Stimulated activated CD4-positive, alpha-beta T cell treated with anti-CD3 and anti-CD28 coated beads, TNF-alpha, amount 100 ng/mL, for 48 hours (primary cell): ENCODE measurements at places on chromosomes 1 and 21.

GRCh38 chr1:45923343-45923742 lies 119.9 kb downstream of the MAST2 start:
- no peak for DNase-seq

- peak; percentile 82 for DNase-seq
Measured at GRCh38 chr1:44808938-44809917, 905 bp downstream of the BTBD19 start.

GRCh38 chr1:31744165-31744888 lies 19.8 kb downstream of the ADGRB2 start:
- DNase-seq, result no peak

DNA sequence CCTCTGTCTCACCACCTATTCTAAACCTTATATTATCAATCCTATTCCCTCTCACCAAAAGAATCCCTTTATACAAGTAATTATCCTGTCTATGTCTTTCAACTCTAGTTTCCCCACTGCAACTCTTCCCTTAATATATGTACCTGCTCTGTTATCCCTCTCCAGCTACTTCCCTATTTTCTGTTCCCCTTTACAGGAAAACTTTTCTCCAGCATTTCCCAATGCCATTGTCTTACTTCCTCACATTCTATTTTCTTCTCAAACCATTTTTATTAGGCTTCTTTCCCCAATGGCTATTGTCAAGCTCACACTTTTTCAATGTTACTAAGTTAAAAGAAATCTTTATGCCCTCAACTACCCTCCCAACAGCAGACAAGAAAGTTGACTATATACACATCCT lies 11.6 kb downstream of the DPYD start:
- DNase-seq, result no peak

DNA sequence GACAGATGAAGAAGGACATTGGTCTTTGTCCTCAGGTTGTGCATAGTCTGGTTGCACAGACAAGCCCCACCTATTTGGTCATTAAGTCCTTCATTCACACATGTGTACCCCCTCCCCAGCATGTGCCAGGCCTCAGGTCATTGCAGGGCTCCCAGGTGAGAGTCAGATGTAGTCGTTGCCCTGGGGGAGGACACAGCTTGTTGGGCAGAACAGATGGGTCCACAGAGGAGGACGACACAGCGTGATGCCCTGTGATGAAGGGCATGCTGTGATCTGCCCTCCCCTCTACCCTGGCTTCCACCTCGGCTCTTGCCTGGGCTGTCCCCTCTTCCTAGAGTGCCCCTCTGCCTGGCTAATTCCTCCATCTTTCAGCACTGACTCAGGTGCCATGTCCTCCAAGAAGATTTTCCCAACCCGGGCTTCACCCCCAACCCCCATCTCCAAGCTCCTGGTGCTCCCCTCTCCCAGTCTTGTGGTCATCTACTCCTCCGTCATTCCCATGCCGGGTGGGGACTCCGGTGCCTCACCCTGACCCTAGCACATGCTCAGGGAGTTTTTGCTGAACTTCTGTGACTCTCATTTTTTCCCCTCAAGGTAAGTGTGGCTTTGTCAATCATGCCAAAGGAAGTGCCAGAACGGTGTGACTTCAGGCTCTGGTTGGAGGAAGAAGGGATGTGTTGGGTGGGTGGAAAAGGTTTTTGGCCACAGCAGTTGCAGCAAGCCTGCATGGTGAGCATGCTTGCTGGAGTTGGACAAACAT lies 220.5 kb downstream of the FOXD2 start:
- no peak for DNase-seq

GRCh38 chr1:8800416-8800815 lies 17.0 kb downstream of the RERE start:
- no peak for DNase-seq

DNA sequence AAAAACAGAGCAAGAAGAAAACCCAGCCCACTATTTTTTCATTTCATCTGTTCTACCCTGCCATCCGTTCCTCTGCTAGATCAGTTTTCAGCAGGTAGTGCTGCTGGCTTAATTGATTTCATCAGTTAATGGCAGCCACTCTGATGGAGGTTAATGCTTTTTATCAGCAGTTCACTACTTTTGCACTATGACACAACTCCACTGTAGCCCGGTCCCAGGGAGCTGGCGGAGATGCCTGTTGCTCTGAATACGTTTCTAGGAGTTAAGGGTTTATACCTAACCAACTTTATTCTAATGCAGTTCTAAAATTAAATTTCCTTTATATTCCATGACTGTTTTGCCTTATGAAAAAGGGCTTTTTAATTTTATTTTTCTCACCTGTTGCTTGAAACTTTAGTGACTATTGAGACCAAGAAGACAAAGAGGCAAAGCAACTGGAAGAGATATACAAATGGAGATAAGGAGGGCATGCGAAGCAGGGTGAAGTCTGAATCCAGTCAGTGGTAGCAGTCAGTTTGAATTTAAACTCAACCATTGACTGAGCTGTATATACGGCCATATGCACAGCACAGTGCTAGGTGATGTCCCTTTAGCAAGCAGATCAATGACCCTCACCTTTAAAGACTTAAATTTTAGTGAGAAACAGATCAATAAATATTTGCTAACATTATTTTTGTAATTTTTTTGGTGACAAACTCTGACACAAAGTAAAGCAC lies 477.9 kb downstream of the LMO4 start:
- no peak for DNase-seq

GRCh38 chr1:116508984-116509980 lies 61.5 kb downstream of the CD58 start:
- no peak for DNase-seq

DNA sequence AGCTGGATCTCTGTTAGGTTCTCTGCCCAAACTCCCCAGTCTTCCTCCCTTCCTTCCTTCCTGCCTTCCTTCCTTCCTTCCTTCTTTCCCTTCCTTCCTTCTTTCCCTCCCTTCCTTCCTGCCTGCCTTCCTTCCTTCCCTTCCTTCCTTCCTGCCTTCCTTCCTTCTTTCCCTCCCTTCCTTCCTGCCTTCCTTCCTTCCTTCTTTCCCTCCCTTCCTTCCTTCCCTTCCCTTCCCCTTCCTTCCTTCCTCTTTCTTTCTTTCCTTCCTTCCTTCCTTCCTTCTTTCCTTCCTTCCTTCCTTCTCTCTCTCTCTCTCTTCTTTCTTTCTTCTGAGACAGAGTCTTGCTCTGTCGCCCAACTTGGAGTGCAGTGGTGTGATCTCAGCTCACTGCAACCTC lies 8.7 kb upstream of the LSM10 start:
- no peak for DNase-seq

GRCh38 chr1:162868972-162869371 lies 8.0 kb upstream of the CCDC190 start:
- DNase-seq, result no peak

DNA sequence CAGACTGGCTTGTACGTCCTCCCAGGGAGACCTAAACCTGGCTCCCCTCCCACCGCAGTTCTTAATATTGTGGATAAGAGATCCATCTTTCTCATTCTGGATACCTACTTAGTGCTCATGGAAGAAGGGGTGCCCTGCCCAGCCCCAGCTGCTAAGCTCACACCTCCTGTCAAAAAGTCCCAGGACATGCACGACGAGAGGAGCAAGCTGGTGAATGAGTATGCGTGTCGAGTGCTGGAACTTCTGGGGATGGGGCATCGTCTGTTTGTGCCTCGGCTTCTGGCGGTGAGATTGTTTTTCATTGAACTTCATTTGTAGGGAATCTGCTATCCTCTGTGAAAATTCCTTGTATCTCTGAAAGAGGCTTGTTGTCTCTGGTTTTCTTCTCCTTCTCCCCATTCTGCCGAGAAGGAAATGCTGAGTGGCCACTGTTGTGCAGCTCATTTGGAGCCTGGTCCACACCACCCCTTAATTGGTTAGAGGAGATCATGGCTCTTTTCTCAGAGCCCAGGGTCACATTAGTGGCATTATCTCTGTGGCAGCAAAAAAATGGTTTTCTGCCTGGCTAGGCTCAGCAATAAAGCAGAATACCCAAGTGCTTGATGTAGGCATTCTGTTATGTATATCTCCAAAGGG lies 199.4 kb upstream of the CACYBP start:
- DNase-seq, result no peak

- no peak for DNase-seq
Measured at GRCh38 chr1:92964998-92965397, 3.7 kb upstream of the DIPK1A start.

- DNase-seq, result no peak
Measured at GRCh38 chr1:2587071-2587859, 688 bp downstream of the PRXL2B start.

DNA sequence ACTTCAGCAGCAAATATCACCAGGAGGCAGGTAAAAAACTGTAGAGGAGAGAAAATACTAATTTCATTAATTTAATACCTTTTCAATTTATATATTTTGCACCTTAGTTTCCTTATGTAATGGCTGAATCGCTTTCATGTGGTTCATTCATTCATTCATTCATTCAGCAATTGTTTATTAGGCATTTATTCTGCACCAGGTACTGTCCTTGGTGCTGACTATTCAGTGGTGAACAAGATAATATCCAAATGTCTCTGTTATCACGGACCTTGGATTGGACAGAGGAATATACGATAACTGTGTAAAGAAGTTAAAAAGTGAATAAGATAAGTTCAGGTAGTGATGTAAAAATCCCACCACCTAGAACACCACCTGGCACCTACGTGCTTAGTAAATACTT lies 28.8 kb downstream of the TSPAN2 start:
- no peak for DNase-seq

DNA sequence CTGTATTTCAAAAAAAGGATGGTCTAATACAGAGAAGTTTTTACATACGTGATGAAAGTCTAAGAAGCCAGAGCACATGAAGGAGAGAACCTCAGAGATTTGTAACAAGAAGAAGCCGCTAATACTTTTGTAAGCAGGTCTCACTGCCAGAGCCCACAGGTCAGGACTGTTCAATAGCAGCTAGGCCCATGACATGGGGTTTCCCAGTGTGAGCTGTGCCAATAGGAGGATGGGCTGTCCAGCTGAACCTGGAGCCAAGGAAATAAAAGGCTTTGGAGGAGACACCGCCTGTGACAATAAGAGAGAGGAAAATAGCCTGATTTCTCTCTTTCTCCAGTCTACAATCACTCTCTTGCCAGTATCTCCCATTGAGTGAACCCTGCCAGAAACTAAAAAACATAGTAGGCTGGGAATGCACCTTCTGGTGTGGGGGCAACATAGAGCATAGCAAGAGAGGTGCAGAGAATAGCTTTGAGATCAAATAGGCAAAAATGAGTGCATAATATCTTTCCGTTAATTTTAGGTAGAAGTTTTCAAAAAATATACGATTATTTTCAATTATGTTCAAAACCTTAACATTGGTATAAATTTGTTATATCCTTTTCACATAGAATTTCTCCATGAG lies 360.3 kb downstream of the NEGR1 start:
- no peak for DNase-seq

DNA sequence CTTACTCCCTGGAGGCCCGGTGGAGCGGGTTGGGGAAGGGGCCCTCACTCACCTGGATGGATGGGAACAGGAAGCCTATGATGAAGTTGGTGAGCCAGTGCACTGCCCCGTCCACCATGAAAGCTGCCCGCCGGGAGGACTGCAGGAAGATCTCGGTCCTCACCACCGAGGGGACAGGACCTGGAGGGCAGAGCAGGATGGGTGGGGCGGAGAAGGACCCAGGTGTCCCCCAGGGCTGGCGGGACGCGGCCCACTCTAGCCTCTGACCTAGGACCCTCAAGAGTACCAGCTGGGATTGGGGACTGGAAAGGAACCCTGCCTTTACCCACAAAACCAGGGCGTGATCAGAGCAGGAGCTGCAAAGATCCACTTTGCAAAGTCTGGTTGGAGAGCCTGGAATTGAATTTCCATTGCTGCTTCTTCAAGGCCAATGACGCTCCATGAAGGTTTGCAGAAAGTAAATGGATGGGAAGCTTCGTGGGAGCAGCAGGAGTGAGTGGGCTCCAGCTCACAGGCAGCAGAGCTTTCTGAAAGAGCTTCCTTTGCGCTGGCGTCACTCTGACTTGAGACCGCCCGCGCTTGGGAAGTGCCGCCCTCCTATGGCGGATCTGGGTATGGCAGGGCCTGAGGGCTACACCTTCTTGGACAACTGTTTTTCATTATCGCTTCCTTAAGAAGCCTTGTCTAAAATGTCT lies 21.4 kb downstream of the SLC2A7 start:
- peak; percentile 79 for DNase-seq

GRCh38 chr1:116902723-116903383 lies 6.9 kb upstream of the PTGFRN start:
- no peak for DNase-seq

GRCh38 chr1:227092069-227092468 lies 152.0 kb downstream of the COQ8A start:
- DNase-seq, result no peak

GRCh38 chr1:246828818-246829217 lies 102.9 kb downstream of the AHCTF1 start:
- DNase-seq, result no peak

GRCh38 chr1:50129201-50129600 lies 20.5 kb downstream of the ELAVL4 start:
- no peak for DNase-seq

DNA sequence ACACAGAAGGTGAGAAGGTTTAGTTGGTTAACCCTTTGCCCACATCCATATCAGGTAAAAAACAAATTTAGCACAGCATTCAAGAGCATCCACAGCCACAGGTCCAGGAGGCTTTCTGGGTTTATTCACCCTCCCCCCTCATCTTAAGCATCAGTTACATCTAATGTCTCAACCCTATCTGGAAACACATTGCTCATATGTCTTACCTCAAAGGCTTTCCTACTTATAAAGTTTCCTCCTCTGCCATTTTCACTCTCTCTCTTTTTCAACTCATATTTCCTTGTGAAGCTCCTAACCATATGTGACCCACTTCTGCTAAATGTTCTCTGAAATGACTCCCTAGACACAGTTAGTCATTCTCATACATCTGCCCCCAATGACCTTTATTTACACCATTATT lies 47.9 kb upstream of the RUNX1 start:
- no peak for DNase-seq

DNA sequence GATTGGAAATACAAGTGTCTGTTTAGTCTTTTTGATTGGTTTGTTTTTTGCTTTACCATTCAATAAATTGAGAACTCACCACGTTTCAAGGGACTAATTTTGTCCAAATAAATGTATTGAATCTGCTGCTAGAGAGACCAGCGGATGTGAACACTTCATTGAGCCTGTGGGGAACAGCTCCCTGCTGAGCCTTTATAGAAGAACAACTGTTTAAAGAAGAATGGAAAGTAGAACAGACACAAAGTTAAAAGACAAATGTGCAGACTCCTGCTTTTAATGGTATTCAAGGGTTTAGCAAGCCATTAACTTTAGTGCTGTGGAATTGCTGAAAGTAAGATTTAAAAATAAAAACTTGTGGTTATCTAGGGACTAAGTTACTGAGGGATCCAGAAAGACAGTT lies 817.7 kb upstream of the B3GALT2 start:
- DNase-seq, result no peak

GRCh38 chr1:117674521-117675400 lies 68.9 kb downstream of the TENT5C start:
- DNase-seq, result peak; percentile 18

DNA sequence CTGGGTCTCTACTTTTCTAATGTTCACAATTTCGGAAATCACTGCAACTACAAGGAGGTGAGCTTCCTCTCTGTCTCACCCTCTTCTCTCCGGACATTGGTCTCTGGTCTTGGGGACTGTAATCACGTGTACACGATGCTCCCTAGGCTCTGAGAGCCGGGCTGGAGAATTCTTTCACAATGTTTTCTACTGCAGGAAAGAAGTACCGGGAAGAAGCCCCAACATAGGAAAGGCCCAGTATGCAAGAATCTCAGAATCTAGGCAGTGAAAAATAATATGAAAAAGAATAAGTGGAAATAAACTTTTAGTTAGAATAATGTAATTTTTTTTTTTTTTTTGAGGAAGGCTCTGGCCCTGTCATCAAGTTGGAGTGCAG lies 13.5 kb upstream of the HJV start:
- no peak for DNase-seq
